ENCODE measurements at places on chromosomes 7 and 10.

DNA sequence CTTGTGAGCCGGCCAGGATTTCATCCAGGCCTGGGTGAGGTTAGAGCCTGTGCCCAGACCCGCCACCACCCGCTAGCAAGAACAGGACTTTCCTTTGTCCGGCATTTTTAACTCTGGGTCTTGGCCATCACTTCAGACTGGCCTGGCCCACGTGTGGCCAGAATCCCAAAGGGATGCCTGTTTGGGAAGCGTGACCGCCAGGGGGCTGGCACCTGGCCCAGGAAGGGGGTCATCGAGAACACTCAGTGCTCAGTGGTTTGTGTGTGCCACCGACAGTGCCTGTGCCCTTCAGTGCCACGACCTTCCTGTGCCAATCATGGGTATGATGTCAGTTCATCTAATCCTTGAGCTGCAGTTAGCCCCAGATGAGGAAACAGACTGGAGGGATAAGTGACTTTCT, 85.0 kb downstream of the ZMIZ1 start:
- DNase-seq, result no peak

GRCh38 chr7:134565643-134566136, 16.8 kb downstream of the AKR1B15 start:
- DNase-seq, result no peak

- DNase-seq, result no peak
Measured at GRCh38 chr7:14826426-14826825, 76.1 kb downstream of the DGKB start.

DNA sequence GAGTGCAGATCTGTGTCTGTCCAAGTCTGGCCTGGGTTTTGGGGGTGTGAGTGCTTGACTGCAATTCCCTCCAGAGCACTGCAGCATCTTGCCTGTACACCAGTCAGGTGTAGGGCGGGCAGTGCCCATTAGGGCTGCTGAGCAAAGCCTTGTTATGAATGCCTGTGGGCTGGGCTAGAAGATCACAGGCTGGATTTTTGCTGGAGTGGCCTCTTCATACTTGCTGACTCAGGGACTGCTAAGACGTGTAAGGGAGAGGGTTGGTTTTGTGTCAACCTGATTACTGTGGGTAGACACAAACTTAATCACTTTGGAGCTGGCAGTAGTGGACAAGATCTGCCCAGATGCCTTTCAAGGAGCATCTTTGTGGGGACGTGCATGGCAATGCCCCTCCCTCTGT, 29.6 kb downstream of the DMBT1 start:
- DNase-seq, result no peak

DNA sequence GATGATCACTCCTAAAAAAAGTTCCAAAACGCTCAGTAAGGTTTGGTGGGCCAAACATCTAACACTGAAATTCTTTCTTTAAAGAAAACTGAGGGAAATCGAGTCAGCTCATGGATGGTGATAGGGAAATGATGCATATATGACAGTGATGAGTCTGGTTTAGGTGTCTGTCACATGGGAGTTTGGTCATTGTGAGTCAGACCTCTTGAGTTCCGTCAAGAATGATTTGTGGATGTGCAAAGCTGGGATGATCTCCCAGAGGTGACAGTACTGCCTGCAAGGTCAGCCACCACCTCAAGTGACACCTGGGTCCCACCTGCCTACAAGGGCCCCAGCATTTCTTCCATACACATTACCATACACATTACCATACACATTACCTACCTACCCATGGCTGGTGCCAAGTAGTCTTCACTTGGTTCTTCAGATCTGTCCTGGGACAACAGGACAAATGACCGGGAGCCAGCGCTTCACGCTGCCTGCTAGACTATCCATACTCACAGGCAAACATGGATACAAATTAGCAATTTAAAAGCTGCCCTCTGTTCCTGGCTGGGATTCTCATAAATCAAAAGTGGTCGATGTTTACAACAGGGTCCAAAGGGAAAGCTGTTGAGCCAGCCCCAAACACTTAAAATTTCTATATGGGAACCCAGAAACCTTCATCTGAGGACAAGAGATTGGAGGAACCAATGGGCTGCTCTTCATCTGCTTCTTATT, 128.4 kb downstream of the ADAM12 start:
- DNase-seq, result no peak

GRCh38 chr10:87867453-87867852, 4.0 kb downstream of the PTEN start:
- DNase-seq, result no peak

DNA sequence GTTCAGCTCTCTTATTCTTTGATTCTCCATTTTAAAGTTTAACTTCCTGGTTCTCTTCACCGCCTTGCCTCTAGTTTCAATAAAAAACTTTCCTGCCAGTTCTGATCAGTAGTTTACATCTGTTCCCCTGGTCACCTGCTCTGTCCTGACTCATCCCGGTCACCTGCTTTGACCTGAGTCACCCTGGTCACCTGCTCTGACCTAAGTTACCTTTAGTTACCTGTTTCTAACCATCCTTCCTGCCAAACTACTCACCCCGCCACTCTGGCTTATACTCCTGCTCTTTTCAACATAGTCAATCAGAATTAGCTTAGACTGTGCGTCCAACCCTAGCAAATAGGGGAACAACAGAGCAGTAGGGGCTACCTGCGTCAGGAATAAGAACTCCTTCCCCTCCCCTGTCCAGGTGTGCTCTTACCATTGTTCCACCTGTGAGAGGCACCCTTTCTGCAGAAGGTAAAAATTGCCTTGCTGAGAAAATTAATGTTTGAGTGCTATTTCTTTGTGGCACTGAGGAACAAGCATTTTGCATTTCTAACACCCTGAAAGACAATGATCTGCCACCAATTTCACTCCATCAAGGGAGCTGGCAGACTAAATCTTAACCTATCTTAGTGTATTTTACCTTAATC, 263.6 kb downstream of the DOCK4 start:
- no peak for DNase-seq

Measured in NCI-H774 (cell line).